ENCODE measurements at places on chromosomes 1 and 21.

- no peak for DNase-seq
Observed at GRCh38 chr1:39488012-39488545, 3.4 kb upstream of the BMP8A start.

DNA sequence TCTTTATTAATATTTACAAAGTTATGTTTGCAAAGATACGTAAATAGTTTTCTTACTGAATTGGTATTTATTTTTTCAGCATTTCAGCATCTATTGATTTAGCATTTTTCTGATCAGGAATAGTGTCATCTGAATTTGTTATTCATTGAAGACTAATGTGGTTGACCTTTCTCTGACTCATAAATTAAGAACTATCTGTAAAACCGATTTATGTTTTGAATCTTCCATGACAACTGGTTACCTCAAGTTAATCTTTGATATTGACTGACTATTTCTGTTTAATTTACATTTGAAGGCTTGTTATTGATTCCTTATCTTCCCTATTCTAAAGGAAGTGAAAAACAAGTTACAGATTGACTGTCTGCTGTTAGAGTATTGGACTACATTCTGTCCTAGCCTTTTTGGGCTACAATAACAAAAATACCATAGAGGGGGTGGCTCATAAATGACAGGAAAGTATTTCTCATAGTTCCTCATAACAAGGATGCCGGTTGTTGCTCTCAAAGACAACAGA is 1131.4 kb downstream of the PLA2G4A start:
- no peak for DNase-seq

GRCh38 chr1:246417152-246417812 is 89.8 kb downstream of the SMYD3 start:
- no peak for DNase-seq

- no peak for DNase-seq
Observed at GRCh38 chr1:56591909-56592308, 12.5 kb upstream of the PLPP3 start.

- no peak for DNase-seq
Observed at GRCh38 chr21:35414507-35415139, 365.5 kb upstream of the RUNX1 start.

- no peak for DNase-seq
Observed at GRCh38 chr1:150955280-150955679, 19.4 kb downstream of the CERS2 start.

DNA sequence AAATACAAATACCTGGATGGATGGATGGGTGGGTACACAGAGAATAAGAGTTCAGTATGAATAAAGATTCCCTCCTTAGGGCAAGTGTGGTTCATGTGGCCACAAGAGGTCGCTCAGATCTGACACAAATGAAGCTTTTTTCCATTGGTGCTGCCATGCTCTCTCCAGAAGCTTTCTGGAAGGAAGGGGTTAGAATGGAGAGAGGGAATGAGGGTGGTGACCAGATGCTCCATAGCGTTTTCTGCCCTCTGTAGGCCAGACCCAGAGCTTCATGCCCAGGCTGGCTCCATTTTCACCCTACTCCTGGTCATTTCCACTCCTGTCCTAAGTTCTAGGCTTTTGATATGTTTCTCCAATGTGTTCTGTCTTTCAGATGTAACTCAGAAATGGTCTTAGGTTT is 3.3 kb upstream of the FCRL6 start:
- no peak for DNase-seq

- DNase-seq, result no peak
Observed at GRCh38 chr21:28834335-28835238, 158.1 kb downstream of the LTN1 start.

DNA sequence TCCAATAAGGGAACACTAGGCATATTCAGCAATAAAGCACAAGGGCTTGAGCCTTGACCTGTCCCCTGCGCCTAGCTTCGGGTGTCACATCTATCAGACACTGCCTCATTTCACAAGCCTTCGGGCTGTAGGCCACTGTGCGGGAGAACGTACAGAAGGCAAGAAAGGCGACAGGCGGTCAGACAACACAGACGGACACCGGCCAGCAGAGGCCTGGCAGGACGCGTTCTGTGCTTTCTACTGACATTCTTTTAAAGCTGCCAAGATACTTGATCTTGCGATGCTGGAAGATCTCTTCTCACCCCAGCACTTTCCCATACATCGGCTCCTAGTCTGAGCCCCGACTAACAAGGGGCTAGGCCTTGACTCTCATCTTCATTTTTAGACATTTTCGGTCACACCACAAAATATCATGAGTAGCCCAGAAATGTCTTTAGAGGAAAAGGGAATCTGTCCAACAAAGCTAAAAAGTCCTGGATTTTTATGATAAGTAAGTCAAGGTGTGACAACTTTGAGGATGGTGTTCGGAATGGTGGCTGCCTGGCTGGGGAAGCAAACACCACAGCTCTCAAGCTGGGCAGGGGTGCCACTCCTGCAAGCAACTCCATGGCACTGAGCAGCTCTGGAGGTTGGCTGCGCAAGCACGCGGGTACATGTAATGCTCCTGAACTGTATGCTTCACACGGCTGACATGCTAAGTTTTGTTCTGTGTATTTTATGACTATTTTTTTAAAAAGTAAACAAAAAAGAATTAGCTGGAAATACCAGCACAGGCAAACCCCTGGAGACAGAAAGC is 18.7 kb downstream of the RIPK4 start:
- DNase-seq, result no peak

- no peak for DNase-seq
Observed at GRCh38 chr1:77832901-77833300, 53.5 kb downstream of the MIGA1 start.

- no peak for DNase-seq
Observed at GRCh38 chr1:13754510-13755103, 54.6 kb downstream of the PRDM2 start.

- DNase-seq, result no peak
Observed at GRCh38 chr1:222347627-222348026, 200.3 kb downstream of the HHIPL2 start.

DNA sequence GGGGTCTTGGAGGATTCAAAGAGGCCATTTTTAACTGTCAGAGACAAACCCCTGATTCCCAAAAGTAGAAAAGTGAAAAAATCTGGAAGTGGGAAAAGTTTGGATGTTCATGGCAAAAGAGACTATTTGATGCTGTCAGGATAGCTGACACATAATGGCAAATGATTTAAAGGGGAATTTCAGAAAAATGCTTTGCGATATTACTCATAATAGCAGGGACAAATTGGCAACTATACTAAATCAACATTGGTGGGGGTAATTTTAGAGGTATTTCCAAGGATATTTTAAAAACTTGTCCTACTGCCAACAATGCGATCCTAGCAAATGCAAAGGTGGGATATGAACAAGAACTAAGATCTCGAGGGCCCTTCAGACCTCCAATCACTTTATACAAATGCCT is 5.3 kb upstream of the GSTM4 start:
- DNase-seq, result no peak

GRCh38 chr21:32329331-32329730 is 30.7 kb downstream of the MRAP start:
- DNase-seq, result no peak

GRCh38 chr1:56867491-56867890 is 12.9 kb downstream of the C8A start:
- DNase-seq, result no peak

GRCh38 chr1:78490861-78491450 is at the start of gene PTGFR:
Gene PTGFR (plus strand): TSS chr1:78490974. CDS start chr1:78492744, 1,770 bp downstream.
- no peak for DNase-seq

DNA sequence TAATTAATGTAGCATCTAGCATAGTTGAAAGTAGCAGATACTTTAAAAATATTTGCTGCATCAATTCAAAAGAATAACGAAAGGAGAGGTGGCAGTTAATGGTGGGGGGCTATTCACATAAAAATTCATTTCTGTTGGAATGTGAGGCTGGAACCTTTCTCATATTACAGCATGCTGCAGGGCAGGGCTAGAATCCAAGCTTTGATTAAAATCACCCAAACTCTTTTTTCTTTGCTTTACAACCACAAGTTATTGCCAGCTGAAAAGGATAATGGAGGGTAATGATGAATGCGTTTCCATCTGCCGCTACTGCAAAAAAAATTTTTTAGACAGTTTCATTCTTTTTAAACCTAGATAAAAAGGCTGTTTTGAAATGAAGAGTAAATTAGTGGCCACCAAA is 9.8 kb downstream of the DISP1 start:
- DNase-seq, result no peak

DNA sequence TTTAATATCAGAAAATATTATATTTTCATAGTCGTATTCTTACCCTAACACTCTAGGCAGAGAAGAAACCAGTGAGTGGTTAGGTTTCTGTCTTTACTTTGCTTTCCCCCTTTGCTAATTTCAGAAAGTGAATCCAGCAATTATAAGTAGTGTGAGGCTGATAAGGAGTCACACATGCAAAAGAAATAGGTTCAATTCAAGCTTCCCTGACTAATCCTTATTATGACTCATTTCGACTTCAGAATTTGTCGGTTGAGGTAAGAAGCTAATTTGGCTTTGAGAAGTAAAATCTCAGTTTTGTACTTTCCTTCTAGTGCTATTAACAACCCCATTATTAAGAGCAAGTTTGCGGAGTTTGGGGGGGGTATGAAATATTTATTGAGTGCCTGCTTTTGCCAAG is 22.4 kb downstream of the ESRRG start:
- DNase-seq, result no peak

- DNase-seq, result no peak
Observed at GRCh38 chr1:159206110-159206509, 1.4 kb downstream of the ACKR1 start.

GRCh38 chr1:96365076-96365475 is 356.5 kb upstream of the PTBP2 start:
- no peak for DNase-seq

- no peak for DNase-seq
Observed at GRCh38 chr21:35900539-35900938, 159.8 kb downstream of the SETD4 start.

- no peak for DNase-seq
Observed at GRCh38 chr1:12609469-12610003, 8.5 kb downstream of the DHRS3 start.

DNA sequence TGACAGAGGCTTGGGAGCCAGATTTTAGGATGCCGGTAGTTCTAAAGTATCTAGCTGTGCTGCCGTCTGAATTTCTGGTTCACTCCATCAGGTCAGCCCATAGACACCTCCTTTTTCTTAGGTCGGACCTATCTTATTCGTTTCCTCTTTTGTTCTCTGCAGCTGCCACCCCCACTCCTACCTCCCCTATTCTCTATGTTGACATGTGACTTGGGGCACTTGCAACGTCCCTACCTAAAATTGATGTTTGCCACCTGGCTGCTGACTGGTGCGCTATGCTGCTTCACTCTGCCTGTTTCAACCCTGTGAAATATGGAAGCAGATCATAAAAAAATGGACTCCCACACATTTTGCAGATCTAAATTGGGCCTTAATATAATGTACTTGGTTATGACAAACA is 55.3 kb downstream of the PBX1 start:
- DNase-seq, result no peak

- no peak for DNase-seq
Observed at GRCh38 chr1:155003227-155003765, 694 bp downstream of the ZBTB7B start.

- DNase-seq, result no peak
Observed at GRCh38 chr1:111204201-111204982, 3.9 kb upstream of the DENND2D start.

- no peak for DNase-seq
Observed at GRCh38 chr1:117037802-117038201, 22.3 kb upstream of the TTF2 start.

GRCh38 chr1:152111515-152111968 is 3.7 kb downstream of the TCHH start:
- peak; percentile 37 for DNase-seq

- no peak for DNase-seq
Observed at GRCh38 chr1:186179231-186179630, 195.8 kb downstream of the TPR start.

DNA sequence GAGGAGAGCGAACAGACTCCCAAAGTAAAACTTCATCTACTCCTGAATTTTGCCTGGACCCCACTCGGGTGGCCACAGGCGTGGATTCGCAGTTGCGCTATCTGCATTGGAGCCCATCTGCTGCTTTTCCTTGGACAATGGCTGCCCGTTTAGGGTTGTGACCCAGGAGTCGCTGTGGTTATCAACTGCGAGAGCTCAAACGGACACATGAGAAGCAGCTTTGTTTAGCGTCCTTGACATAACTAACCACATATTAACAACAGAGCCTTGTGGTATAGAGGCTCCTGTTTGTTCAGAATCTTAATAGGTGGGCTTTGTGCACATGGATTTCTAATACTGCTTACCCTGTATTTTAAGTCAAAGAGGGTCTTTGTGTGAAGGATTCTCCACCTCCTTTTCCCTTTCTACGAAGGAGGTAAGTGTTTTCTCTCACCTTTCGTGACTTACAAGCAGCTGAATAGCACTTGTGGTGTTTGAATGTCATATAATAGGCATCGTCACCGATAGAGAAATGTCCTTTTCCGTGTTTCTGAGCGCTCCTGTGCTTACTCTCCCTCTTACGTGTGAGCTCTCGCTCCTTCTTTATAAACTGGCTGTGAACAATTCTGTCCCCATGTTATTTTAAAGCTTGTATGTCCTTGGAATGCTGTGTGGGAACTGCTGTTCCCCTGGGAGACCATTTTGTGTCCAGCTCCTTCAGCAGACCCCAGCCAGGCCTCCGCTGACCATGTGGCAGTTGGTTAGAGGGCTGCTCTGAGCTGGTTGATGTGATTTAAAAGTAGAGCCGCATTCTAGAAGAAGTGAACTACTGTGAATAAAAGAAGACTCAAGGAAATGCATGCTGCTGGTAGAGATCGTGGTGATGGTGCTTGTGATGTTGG is 441.4 kb downstream of the RPS6KC1 start:
- no peak for DNase-seq

- no peak for DNase-seq
Observed at GRCh38 chr1:6651909-6652308, 27.2 kb downstream of the THAP3 start.

All from occipital lobe (tissue), 3 donors.